ENCODE measurements at places on chromosomes 5 and 9.

DNA sequence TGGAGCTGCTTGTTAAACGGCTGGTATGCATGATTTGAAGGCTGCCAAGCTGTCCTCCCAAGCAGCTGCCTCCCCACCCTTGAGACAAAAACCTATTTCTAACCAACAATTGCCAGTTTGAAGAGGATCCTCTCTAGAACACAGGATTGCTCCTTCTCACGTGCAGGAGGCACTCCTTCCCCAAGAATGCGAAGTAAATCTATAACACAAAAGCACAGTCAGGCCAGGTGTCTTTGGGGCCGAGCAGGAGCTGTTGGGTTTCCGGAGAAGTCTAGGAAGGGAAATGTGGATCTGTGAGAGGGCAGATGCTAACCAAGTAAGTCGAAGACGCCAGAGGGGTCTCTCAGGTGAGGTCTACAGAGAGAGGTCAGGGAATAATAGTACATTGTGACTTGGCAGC, 35.4 kb upstream of the GNPDA1 start:
- DNase-seq: no peak

GRCh38 chr9:127904561-127905003, 5.2 kb upstream of the ST6GALNAC6 start:
- DNase-seq: no peak

GRCh38 chr9:99180199-99180598, 41.5 kb downstream of the ALG2 start:
- no peak for DNase-seq

DNA sequence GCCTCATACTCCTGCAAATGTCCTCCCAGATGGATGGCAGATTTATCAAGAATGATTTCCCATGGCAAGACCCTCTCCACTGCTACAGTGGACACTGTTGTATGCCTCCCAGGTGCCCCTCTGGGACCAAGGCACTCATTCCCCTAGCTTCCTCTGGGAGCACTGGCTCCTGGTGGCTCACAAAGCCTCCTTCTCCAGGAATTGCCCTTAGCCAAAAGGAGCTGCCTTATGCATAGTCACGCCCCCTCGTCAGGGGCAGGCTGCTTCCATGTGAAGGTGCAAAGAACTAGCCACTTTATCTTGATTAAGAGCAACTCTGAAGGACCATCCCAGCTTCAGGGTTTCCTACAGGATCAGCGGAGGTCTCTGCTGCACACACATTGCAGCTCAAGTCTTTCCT, 358.1 kb downstream of the CDK5RAP2 start:
- DNase-seq: no peak

GRCh38 chr9:21994556-21995005, at the start of gene CDKN2B-AS1:
CDKN2B-AS1 (plus strand) TSS chr9:21994791.
- DNase-seq: peak; percentile 30

- no peak for DNase-seq
Observed at GRCh38 chr5:159133041-159133741, 33.5 kb upstream of the EBF1 start.

DNA sequence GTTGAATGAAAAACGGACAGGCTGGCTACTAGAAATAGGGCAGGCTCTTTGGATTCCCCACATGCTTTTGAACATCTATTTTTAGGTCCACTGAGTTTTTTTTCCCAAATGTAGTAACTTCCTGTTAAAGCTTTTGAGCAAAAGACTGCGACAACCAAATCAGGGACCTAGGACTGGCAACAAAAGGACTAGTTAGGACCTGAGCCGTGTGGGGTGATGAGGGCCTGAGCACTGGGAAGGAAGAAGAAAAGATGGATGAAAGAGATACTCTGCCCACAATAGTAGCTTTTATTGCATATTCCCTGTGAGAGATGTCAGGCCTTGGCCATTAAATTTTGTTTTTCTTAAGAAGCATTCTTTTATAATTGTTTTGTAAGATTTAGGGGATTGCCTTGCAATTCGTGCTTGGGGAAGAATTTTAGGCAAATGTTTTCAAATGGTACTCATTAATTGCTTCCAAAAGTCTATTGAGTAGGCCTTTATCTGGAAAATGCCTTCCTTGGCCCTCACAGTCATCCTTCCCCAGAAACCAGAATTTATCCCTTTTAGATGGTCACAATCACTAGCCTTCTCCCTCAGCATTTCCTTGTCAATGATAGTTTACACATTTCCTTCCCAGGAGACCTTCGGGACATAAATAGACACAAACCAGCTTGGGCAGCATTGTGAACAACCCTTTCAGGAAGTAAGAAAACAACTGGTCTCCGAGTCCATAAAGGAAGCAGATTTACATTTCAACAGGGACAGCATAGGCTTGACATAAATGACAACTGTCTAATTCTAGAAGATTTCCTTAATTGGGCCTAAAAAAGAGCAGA, 166.5 kb downstream of the RMI1 start:
- DNase-seq: no peak

- DNase-seq: no peak
Observed at GRCh38 chr5:115774684-115775083, 41.8 kb downstream of the CDO1 start.

Measured in occipital lobe (tissue), 3 donors.